DMS79 treated with DMSO at 0.1 percent for 48 hours (cell line): ENCODE measurements at places on chromosomes 6 and 20.

GRCh38 chr6:62978920-62979319, 232.3 kb upstream of the FKBP1C start:
- DNase-seq, result no peak

DNA sequence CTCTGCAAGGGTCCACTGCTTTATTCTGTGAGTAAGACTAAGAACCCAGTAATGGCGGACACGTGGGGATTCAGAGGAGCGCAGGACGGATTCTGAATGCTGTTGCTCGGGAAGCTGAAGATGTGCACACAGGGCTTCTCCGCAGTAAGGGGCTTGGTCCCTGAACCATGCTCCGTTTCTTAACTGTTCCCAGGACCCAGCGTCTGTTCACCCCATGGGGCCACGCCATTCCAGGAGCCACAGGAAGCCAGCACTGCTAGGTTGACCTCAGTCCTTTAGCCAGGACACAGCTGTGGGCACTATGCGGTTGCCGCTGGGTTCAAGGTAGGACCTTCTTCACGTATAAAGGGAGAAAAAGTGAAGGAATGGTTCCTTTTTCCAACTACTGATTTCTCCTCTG, 59.8 kb downstream of the IRF4 start:
- DNase-seq, result no peak

DNA sequence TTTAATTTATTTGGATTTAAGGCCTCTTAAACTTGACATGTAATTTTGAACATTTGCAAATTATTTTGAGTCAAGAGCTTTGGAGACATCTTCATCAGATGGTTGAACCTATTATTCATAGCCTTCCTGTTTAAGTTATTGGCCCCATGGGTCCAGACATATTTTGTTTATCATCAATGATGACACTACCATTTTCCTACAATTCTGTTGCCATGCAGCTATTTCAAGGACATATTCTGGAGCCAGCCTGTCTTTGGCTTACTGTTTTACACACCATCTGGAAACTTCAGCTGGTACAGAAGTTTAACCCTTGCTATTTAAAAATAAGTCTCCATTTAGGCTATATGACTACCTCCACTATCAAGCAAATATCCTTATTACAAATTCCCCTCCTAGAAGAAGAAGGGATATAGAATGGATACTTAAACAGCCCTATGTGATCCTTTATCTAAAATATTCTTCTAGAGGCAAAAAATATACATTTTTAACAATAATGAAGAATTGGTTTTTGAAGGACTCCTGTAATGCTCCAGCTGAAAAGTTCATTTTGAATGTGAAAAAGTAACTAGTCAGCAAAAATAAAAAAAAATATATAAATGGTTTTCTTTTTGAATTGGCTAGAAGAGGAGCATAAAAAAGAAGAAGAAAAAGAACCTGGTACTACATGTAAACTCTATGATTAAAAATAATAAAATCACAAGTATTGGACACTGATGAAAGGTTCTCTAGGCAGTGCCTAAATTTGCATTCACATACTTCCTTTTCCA, 544.0 kb upstream of the HS3ST5 start:
- DNase-seq, result no peak

- no peak for DNase-seq
Measured at GRCh38 chr20:17445543-17445942, 85.6 kb downstream of the BFSP1 start.

DNA sequence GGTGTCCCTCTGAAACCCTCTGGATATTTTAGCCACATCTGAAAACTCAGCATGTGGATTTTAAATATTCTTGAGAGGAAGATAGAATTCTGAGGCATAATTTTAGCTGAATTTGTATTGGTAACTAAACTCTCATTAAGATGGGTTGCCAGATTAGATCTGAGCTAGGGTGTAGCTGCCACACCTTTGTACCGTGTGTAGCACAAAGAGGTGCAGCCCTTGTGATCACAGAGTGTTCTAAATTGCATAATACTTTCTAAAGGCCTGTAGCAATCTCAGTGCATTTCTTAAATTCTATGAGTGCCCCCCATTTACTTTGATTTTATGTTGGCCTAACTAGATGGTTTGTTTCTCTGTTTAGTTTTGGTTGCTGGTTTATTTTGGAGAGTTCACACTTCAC, 53.0 kb downstream of the FLRT3 start:
- DNase-seq, result no peak

GRCh38 chr20:23455639-23456038, 3.0 kb upstream of the CST11 start:
- no peak for DNase-seq

GRCh38 chr6:89596484-89596883, 42.1 kb downstream of the LYRM2 start:
- no peak for DNase-seq

GRCh38 chr6:105069821-105070445, 109.9 kb downstream of the POPDC3 start:
- no peak for DNase-seq

GRCh38 chr20:1431158-1431557, 35.5 kb downstream of the NSFL1C start:
- no peak for DNase-seq

DNA sequence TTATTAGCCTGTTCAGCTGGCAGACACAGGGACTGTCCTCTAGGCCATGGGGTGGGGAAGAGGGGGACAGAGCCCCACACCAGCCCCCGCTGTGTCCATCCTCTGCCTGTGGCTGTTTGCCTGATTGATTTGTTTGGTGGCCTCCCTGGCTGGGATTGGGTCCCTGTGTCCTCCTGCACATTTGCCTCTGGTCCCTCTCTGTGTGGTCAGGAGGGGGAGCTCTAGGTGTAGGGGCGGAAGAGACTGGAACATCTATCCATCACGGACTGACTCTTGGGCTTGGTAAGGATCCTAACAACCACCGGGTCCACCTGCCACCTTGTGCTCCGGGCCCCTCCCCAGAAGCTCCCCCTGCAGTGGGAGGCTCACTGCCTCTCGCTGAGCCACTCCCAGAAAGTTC, 38.4 kb upstream of the CCDC167 start:
- peak; percentile 12 for DNase-seq

DNA sequence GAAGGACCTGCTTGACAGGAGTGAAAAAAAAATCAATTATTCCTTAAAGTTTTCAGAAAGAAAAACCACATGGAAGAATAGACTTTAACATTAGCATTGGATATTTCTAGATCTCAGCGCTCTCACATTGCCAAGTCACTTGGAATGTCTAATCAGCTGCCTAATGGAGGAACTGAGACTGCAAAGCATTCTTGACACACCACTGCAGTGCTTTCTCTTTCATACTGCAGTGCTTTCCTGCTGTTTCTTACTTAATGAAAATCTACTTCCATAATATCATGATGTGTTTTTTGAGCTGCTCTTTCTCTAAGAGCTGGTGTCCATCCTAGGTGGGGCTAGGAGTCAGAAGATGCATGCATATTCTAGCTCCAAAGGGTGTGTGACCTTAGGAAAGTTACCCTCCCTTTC, 20.4 kb upstream of the MCM3 start:
- no peak for DNase-seq

- DNase-seq, result no peak
Measured at GRCh38 chr6:132270726-132271402, 130.4 kb downstream of the MOXD1 start.

DNA sequence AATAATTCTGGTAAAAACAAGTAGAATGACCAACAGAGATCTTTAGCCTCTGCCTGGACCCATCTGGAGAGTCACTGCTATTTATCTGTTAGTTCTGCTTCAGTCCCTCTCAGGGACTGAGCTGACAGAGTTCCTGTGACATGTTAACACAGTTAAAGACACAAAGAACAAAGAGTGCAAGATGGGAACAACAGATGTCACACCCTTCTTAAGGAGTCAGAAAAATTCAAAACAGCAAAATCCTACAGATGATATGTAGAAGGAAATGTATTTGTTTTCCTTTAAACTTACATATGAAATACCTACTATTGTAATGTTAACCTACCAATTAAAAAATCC, 102.2 kb downstream of the FYN start:
- no peak for DNase-seq

GRCh38 chr20:42507874-42508273, 681.8 kb downstream of the PTPRT start:
- no peak for DNase-seq

DNA sequence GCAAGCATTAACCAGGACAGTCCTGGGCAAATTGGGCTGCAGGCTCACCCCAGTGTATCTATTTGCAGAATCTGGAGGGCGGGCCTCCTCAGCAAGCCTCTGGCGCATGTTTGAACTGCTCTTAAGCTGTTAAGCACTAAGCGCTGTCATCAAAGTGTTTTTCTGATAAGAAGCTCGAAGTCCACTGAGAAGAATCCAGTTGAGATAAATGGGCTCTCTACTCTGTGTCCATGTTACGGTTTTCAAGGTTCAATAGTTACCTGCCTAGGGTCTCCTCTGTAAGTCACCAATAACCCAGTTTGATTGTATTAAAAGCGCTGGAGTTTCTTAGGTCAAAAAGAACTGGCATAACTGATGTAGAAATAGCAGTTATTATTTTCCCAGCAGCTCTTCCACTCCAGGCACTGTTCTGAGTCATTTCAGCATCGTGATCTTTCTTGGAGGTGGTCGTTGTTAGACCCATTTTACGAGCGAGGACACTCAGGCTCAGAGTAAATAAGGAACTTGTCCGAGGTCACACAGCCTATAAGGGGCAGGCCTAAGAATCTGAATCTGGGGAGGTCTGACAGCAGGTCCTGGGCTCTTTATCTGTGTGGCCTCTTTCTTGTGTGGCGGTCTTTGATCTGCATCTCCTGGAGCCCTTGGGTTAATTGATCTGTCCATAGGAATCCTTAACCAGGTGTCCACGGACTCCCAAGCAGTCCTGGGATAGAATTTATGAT, 207.4 kb upstream of the ZNF217 start:
- DNase-seq, result no peak

DNA sequence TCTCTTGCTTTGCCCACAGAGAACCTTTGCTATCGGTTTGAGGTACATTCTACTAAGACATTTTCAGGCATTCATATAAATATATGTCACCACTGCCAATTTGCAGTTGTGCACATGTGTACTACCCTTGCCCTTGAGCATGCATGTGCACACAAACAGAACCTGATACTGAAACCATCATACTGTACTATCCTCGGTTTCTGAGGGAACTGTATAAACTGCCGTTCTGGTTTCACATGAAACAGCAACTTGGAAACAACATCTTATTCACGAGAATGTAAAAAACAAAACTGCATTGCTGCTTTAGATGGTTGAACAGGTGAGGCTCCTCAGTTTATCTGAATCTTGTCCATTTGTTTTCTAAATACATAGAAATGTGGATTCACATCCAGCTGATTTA, 151.2 kb upstream of the TMEM170B start:
- no peak for DNase-seq

DNA sequence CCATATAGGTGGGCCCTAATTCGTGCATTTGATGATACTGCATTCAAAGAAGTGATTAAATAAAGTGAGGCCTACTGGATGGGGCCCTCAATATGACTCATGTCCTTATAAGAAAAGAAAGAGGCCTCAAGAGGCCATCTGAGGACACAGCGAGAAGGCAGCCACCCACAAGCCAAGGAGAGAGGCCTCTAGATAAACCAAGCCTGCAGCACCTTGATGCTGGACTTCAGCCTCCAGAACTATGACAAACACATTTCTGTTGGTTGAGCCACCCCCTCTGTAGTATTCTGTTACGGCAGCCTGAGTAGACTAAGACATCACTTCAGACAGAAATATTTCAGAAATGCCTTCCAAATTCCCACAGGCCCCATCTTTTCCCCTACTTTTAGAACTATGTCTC, 82.5 kb upstream of the PLEKHG1 start:
- no peak for DNase-seq

DNA sequence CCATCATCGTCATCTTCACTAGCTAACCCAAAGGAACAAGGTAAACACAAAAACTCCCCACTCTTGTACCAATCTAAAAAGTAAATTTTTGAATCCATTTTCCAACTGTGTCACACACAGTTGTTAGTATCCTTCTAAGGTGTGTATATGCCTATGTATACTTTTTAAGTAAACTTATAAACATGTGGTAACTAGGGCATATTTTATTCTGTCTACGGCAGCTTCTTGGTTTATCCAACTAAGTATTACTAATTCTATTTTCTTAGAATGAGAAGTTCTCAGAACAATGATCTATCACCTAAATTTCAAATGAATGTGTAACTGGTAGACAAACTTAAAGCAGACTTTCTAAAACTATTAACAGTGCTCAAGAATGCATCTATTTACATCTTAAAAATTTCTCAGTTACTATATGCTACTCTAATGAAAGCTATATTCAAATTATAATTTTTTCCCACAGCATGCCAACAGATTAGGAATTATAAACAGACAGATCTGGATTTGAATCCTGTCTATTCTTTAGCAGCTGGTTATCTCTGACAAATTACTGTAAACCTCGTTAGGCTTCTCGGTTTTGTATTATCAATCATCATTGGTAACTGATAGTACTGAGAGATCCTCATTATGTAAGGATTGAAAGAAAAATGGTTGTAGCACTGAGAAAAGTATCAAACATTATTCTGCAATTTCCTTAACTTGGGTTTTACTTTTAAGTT, 1.8 kb upstream of the PLN start:
- no peak for DNase-seq

DNA sequence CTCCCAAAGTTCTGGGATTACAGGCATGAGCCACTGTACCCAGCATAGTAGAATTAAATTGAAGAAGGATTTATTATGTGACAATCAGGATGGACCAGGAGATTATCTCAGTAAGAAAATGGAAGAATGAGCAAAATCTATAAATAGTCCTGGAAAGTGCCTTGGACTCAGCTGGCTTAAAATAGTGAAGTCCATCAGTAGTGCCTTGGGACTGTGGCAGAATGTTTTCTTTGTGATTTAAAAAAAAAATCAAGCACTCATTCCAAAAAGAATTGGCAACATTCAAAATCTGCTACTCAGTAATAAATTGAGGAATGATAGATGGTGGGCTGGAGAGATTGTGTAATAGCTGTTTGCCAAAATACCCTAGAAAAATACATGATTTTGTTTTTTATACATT, 37.0 kb upstream of the MAS1 start:
- no peak for DNase-seq
